ENCODE measurements at places on chromosomes 2 and 18.

DNA sequence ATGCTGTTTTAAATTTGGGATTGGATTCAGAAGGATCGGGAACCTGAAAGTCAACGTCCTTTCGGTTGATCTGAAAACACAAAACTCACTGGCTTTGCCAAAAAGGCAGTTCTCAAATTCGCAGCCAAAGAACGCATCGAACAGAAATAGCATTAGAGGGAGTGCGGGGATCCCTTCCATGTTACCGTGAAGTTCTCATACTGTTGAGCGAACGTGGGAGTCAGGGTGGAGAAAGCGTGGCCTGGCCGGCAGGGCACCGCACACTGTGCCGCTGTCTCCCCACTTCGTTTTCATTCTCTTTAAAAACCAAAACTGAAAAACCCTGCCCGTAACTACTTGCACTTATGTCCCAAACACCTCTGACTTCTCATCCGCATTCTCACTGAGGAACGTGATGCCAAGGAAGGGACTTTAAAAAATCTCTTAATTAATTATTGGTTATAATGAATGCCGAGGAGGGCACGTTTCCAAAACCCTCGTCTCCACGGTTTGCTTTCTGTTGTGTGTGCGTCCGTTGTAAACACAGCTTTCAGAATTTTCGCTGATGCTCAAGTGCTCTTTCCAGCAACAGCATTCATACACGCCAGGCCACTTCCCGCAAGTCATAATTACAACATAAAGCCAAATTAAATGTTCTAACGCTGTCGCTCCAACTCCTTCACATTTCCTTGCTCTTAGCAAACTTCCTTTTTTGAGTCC, 60.9 kb upstream of the TWIST2 start:
- DNase-seq, result no peak

GRCh38 chr2:239887604-239888003, 137.5 kb downstream of the NDUFA10 start:
- no peak for DNase-seq

- DNase-seq, result no peak
Observed at GRCh38 chr2:26035090-26035743, 1.3 kb downstream of the RAB10 start.

GRCh38 chr2:95372216-95372829, 30.2 kb upstream of the FAHD2A start:
- DNase-seq, result no peak

DNA sequence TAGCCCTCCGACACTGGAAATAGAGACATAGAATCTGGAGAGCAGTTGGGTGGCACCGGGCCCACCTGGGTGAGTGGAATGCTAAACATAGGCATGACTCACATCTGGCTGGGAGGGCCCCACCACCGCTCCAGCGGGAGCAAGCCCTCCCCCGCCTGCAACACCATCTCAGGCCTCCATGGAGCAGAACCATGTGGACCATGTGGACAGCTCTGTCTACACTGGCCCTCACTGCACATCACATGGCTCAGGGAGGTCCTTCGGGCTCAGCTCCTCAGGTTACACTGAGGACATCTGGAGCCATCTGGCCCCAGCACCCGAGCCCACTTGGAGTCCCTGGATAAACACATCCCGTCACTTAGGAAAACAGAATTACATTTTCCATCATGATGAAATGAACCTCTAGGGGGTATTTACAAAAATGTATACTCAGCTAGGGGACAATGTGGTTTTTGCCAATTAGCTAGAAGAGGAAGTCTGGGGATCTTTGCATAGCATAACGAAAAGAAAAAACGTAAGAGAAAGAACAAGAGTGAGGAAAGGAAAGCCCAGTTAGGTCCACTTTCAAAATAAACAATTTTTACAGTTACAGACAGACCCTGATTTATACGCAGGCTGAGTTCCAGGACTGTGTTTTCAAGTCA, 30.7 kb upstream of the MLPH start:
- DNase-seq, result no peak

- no peak for DNase-seq
Observed at GRCh38 chr2:88658881-88659537, 31.7 kb upstream of the EIF2AK3 start.

DNA sequence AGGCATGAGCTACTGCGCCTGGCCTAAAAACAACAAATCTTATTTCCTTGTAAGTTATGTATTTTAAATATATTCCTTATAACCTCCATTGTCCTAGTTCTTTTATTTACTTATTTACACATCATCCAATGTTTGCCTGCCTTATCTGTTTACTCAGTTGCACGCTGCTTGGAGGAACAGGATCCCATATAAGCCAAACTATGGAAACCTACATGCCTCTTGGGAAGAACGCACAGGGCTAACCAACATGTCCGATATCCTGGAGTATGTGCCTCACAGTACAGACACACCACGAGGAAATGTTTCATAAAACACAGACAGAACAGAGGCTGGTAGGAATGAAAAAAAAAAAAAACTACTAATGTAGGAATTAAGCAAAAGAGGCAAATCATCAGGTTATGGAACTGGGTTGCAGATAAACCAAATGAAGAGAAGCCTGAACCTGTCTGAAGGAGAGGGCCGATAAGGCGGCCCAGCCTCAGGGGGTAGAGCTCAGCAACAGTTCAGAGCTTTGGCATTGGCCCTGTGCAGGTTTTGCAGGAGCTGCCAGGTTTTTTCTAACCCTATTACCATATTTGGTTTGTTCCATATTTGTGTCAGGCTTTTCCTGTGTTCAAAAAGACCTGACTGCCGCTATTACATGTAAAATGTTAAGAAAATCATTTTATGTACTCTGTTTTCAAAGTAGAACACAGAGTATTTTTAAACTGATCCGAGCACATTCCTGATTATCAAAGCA, 19.9 kb upstream of the SP3 start:
- DNase-seq, result no peak

- no peak for DNase-seq
Observed at GRCh38 chr2:47057687-47058002, 97.5 kb downstream of the STPG4 start.

- DNase-seq, result no peak
Observed at GRCh38 chr2:104769096-104769495, 84.8 kb upstream of the POU3F3 start.

GRCh38 chr2:135997380-135997779, 12.0 kb upstream of the DARS1 start:
- no peak for DNase-seq

GRCh38 chr18:3478262-3478978, 28.4 kb downstream of the TGIF1 start:
- no peak for DNase-seq

DNA sequence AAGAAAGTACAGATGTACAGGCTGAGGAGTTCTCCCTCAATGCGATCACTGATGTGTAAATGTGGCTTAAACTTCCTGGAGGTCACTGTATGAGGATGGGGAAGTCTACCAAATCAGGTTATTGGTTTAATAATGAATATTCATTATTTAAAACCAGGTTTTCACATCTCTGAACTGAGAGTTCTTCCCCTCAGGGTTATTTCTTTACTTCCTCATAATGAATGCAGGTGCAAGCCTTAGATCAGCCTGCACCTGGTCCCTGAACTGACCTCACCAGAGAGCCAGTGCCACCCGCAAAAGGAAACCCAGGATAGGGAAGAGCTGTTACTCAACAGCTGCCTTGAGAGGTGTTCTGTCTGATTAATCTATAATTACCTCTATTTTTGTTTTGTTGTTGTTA, 369.0 kb downstream of the EPHA4 start:
- DNase-seq, result no peak

- DNase-seq, result no peak
Observed at GRCh38 chr2:239360421-239361310, 40.2 kb downstream of the HDAC4 start.

DNA sequence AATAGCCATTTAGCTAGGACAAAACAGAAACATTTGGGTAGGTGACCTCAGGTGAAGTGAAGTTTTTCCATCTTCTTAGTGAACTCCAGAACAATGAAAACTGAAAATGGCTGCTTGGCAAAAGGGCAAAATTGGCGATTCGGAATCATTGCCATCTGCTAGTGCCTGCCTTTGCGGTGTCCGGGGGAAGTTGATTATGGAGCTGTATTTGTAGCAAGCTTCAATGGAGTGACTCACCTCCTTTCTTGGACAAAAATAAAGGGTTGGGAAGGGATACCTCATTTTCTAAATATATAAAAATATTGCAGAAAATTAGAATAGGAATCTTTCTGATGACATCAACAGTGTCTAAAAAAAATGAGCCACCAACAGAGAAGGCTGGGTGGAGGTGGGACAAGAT, 460.5 kb downstream of the TGIF1 start:
- DNase-seq, result no peak

- no peak for DNase-seq
Observed at GRCh38 chr18:50836521-50836957, 16.7 kb upstream of the MRO start.

DNA sequence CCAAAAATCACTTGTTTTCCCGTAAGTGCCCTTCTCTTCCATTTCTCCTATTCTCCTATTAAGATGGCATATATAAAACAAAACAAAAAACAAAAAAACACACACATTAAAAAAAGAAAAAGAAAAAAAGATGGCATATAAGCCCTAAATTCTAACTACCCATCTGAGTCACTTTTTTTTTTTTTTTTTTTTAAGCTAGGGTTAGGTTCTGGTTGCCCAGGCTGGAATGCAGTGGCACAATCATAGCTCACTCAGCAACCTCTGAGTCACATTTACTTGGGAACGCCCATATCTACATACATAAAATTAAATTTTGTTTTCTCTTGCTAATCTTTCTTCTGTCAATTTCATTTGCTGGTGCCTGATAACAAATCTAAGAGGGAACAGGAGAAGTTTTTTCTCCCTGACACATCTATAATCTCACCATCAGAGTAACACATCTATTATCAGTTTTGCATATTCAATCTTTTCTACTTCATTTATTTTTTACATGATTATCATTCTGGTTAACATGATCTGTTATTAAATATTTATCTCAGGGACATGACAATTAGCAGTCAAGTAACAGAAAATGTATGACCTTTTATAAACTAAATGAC, 52.1 kb downstream of the EEF1B2 start:
- no peak for DNase-seq

GRCh38 chr18:24530630-24531111, 70.2 kb downstream of the HRH4 start:
- no peak for DNase-seq

- no peak for DNase-seq
Observed at GRCh38 chr2:142315346-142315745, 184.5 kb upstream of the LRP1B start.

DNA sequence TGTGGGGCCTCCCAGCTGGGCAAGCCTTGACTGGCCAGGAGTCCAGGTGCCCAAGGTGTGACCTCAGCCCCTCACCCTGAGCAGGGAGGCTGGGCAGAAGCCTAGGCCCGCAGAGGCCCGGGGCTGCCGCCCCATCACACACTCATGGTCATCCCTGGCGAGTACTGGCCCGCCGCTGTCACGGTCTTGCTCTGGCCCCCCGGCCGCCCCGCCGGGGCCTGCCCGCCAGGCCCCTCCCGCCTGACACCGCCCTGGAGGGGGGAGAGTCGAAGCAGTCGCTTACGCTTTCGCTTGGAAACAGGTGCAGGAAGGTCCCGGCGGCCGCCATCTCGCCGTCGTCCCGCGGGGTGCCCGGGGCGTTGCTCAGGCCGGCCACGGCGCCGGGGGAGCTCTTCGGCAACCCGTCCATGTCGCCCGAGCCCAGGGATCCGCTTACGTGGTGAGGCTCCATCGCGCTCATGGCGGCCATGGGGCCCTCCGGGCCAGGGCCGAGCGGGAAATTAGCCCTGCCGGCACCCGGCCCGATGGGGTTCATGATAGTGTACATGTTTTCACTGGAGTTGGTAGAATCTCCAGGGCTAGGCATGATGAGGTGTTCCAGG, 26.6 kb upstream of the ANKRD62 start:
- DNase-seq, result no peak

GRCh38 chr2:234898534-234899053, 53.2 kb upstream of the SH3BP4 start:
- no peak for DNase-seq

- DNase-seq, result no peak
Observed at GRCh38 chr2:95356821-95357700, 45.4 kb upstream of the FAHD2A start.

GRCh38 chr18:32868406-32868805, 95.6 kb upstream of the KLHL14 start:
- DNase-seq, result no peak

- no peak for DNase-seq
Observed at GRCh38 chr2:105752691-105753358, 8.1 kb downstream of the NCK2 start.

DNA sequence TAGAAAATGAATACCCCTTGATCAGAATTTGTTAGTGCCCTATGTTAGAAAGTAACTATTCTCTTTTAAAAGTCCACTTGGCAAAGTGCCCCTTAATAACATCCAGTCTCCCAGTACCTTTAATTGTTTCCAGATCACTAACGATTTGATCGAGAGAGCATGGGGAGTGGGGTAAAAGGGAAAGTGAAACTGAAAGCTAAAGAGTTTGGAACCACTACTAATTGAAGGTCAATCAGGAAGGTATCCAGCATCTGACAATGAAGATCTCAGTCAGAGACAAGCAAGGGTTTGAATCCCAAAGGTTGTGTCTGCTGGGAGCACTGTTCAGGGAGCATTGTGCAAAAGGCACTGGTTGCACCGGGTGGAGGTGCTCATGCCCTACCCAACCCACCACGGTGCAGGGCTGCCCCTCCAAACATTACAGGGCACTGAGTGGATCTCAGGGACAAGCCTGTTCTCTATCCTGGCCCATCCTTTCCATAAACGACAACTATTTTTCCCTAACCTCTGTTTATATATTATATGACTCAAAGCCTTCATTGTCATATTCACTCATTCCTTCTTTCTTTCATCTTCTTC, 14.6 kb upstream of the RIT2 start:
- DNase-seq, result no peak

DNA sequence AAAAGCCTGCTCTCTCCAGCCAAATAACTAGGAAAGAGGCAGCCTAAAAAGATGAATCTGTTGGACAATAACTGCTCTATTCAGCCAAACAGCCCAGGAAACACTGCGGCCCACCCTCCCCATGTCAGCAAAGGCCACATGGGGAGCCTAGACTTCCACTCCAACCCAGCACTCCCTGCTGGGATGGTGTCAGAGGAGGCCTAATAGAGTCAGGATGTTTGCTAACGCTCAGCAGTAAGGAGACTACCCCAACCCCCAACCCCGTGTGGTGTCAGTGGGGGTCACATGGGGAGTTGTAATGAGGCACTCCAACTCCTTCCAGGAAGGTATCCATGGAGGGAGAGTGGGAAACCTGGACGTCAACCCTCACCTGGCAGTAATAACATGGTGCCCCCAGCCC, 41.6 kb downstream of the ZBTB7C start:
- DNase-seq, result no peak

DNA sequence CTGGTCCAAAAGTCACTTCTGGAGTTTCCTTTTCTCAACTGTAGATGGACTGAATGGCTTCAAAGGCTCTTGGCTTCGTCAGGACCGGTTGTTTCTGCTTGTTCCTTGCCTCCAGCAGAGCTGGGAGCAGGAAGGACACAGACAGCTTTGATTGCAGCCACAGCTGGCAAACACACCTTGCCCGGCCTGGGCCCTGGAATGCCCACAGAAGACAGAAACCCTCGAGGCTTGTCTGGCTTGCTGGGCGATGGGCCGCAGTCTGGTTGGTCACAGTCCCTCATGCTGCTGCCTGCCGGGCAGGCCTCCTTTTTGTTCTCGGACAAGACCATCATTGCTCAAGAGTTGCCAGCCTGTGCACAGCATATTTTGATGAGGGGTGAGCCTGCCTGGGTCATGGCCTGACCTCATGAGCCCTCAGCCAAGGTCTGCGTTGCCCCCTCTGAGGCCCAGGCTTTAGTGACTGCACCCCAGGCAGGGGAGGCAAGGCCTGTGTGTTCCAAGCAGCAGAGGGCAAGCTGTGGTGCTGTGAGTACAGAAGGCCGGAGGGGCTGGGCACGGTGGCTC, 37.8 kb downstream of the ATP6V1C2 start:
- DNase-seq, result no peak

- no peak for DNase-seq
Observed at GRCh38 chr2:202102425-202103000, 29.5 kb downstream of the KIAA2012 start.

- DNase-seq, result no peak
Observed at GRCh38 chr2:47719099-47719498, 63.8 kb upstream of the MSH6 start.

All from stimulated activated CD8-positive, alpha-beta memory T cell treated with anti-CD3 and anti-CD28 coated beads, Interleukin-7, amount 100 ng/mL, for 24 hours (primary cell).